ENCODE measurements at places on chromosomes 4 and X.

DNA sequence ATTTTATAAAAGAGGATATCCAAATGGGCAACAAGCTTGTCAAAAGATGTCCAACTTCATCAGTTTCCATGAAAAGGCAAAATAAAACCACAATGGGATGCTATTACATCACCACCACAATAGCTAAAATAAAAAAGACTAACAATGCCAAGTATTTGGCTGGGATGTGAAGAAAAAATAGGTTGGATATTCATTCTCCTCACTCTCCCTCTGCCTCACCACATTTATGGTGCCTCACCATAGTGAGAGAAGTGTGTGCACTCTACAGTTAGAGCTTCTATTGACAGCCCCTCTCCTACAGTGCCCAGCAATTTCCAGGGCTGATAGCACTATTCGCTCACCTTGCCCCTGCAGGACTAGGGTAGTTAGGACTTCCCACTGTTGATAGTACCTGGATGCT, 25.5 kb downstream of the VEGFC start:
- no peak for DNase-seq

- no peak for DNase-seq
These were observed 331.5 kb upstream of the EMCN start for GRCh38 chr4:100849319-100849718.

DNA sequence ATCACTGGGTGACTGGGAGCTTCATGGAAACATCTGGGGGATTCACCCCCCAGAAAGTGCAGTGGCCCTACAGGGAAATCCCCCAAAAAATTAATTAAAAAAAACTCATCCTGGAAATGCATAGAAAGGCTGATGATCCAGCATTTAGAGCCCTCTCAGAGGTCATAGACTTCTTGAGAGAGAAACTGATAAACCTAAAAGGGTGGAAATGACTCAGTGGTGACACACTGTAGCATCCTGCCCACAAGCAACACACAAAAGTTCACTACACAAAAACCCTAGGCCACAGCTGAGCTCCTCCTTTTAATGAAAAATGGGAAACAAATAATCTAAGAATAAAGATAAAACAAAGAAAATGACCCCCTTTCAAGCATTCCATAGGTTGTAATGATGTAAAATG, 911.5 kb downstream of the GLUD2 start:
- no peak for DNase-seq

- DNase-seq = no peak
These were observed 83.9 kb upstream of the CPEB2 start for GRCh38 chr4:14918336-14918735.

DNA sequence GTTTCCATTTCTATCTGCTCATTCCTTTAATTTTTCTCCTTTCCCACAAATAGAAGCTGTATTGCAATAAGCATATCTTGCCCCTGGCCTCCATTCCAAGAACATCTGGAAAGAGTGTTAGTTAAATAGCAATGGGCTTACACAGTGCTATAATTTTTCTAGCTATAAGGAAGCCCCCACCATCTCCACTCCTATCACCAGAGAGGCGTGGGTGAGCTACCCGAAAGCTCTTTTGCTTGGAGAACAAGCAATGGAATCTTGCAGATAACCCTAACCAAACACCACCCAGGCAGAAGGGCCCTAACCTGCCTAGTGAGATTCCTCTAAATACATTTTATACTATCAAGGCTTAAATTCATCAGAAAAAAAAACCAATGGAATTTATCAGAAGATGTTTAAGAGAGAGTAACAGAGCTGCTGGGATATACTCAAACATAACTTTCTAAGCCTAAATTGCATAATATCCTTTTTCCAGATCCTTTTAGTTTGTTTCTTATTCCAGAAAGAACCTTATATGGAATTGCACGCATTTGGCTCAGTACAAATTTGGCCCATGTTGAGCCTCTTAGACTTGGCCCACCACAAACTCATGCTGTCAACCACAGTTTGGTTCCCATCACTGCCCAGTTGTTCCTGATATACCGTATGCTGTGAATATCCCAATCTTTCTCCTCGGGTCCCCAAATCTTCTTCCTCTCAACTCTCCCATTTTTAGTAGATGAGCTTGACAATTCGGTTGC, 91.6 kb upstream of the PLAC1 start:
- DNase-seq = no peak

DNA sequence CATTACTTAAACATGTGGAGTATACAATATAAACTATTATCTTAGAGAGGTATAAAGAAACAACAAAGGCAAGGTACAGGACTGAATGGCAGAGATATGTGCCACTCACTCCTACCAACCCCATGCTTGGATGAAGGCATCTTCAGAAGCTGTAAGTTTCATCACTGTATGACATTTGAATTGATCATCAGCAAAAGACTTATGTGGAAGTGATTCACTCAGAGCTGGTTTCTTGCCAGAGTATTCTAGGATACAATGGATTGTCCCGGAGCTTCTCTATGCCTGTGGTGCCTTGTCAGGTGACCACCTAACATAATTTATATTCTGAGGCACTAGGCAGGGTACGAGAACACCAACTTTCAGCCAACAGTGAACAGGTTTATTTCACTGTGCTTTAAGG, 392.2 kb downstream of the PPP1R2C start:
- no peak for DNase-seq

- DNase-seq = no peak
These were observed 253.0 kb upstream of the NDST4 start for GRCh38 chr4:115366390-115366789.

DNA sequence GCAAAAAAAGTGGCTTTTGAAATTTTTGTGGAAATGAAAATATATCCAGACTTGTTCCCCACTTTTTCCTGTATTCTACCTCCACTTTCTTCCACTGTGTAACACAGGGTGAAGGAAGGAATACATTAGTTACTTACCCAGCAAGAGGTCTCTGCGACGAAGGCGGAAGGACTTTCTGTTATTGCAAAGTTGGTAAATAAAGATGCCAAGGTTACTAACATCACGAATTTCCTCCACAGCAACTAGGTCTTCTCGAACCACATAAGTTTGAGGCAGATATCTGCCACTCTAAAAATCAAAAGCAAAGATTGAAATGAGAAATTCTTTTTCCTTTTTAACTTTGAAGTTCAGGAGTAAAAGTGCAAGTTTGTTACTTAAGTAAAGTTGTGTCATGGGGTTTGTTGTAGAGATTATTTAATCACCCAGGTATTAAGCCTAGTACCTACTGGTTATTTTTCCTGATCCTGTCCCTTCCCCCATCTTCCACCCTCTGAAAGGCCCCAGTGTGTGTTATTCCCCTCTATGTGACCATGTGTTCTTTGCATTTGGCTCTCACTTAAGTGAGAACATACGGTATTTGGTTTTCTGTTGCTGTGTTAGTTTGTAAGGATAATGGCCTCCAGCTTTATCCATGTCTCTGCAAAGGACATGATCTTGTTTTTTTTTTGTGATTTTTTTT, 5.8 kb downstream of the ITM2A start:
- no peak for DNase-seq

DNA sequence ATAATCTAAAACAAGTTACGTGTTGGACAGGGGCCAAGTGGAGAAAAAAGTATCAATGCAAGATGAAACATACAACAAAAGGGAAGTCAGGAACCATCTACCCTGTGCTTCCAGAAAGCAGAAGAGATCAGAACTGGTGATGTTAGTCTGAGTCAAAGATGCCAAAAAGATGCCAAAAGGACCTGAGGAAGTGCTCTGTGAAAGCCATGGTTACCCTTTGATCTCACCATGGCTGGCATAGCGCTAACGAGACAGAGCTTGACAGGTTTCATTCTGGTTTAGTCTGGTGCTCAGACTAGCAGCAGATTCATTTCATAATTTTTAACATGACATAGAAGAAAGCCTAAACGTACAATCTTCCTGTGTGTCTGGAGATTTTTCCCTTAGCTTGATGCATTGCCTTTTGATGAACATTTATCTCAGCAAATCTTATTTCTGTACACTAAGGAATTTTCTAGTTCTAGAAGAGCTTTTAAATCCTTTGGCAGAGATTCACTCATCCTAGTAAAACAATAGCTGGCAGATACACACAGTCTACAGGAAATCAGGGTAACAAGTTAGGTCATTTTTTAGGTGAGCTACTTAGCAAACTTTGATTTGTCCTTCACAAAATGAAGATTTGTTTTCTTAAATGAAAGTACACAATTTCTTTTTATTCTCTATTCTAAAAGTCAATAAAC, 87.7 kb downstream of the COL25A1 start:
- DNase-seq = no peak

DNA sequence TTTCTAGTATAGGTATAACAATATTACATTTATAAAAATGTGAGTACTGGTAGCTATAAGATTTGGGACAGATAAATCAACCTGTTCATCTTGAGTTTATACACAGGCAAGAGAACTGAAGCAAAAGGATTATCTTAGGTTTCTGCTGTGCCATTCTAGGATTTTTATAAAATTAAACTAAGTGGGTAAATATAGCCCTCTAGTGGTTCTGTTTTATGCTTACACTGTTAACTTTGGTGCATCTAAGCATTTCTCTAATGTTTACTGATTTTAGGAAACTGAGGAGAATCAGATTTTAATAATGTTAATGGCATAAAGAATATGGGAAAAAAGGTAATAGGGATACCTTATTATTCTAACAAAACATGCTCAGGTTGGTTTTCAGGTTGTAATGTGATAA, 1.1 kb upstream of the RRH start:
- no peak for DNase-seq

- no peak for DNase-seq
These were observed 35.4 kb downstream of the CEP44 start for GRCh38 chr4:174318829-174319764.

DNA sequence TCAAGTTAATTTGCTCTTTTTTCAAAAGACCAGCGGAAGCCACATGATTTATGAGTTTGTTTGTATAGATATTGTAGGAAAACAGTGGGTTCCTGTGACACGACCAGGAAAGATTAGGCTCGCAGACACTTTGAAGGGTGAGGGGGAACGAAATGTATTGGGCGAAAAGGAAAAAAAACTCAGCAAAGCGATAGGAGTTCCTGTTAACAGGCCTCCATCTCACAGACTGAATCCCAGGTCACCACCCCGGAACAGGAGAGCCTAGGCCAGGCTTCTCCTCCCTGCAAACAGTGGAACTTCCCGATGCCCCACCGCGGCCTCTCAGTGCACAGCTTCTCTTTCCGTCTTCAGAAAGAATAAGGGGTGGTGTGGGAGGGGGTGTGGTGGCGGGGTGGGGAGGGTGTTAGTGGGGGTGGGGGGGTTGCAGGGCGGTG, 181.8 kb upstream of the GPRIN3 start:
- DNase-seq = no peak

- no peak for DNase-seq
These were observed 31.5 kb downstream of the TMEM271 start for GRCh38 chr4:544386-545105.

- no peak for DNase-seq
These were observed 152.1 kb upstream of the MED14 start for GRCh38 chrX:40887476-40887875.

- DNase-seq = no peak
These were observed 222.4 kb downstream of the SHROOM3 start for GRCh38 chr4:76657443-76657842.

DNA sequence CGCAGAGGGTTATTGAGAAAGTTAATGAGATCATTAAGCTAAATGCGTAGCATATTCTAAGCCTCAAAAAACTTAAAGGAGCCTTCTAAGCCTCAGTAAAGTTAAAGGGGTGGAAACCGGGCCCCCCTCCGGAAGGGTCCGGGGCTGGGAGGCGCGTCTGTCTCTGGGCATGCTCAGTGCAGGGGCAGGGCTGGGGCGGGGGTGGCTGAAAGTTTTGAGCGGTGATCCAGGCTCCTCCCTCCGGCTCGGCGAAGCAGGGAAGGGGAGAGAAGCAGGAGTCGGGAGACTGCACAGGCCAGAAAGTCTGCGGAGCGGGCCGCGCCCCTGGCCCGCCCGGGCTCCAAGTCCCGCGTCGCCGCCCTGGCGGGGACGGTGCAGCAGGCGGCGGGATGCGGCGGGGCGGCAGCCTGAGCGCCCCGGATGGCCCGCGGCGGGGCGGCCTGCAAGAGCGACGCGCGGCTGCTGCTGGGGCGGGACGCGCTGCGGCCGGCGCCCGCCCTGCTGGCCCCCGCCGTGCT, at the start of gene EVC:
EVC (plus strand) TSS at position 241 of the 518 bp plus-strand sequence; CDS start at position 421, 180 bp downstream.
- peak; percentile 74 for DNase-seq

DNA sequence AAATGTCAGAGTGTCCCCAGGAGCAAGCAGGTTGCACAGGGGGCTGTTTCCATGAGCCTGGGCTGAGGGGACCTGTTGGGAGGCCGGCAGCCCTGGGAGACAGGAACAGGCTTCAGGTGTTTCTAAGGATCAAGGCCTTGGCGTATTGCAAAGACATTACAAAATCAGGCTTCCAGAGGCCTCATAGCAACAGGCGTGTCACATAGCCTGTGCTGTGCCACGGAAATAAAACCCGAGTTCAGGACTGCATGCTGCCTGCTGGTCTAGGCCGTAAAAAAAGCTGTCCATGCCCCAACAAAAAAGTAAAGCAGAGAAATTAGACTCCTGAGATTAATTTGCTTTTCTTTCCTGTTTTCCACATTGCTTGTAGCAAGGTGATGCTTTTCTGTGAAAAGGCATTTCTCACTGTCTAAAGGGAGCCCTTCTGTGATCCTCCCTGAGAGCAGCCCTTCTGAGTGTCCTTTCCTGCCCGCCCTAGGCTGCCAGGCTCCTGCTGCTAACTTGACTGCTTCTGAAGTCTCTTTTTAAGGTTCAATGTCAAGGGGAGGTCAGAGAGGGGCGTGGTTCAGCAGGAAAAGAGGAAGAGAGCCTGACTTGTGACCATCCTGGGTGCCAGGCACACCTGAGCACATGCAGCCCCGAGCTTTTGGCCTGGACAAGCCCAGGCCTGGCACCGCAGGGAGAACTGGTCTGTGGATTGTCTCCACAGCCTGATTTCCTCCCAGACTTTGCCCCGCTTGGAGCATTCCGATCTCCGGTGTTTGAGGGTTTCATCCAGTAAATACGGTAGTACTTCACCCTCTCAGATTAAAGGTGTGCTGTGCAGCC, 21.3 kb downstream of the SHROOM2 start:
- DNase-seq = no peak

GRCh38 chrX:10984213-10984612, 126.9 kb upstream of the HCCS start:
- no peak for DNase-seq

DNA sequence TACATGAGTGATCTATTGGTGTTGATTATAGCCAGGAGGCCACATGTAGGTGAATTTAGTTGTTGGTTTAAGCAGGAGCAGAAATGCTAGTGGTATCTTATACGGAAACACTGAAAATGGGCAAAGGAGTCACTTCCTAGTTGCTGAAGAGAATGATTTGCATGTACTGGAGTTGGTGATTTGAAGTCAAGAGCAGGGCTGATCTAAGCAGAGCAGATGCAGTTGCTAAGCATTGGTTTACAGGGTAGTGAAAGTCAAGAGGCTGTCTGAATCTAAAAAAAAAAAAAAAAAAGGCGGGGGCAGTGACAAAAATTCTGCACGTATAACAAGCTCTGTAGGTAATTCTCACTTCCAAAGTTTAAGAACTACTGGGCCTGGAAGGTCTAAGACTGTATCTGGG, 90.4 kb upstream of the HPRT1 start:
- DNase-seq = no peak

DNA sequence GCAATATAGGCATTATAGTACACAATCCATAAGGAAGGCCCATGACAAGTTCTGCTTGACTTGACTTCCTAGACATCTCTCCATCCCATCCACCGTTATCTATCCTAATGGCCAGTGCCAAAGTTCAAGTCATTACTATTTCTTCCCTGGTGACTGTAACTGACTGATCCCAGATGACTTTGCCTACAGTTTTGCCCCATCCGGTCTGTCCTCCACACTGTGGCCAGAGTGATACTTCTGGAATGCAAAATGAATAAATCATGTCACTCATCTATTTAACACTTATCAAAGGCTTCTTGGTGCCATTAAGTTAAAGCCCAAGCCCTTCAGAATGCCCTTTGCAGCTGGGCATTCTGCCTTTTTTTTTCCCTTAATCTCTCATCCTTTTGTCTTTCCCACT, 130.8 kb downstream of the PPARGC1A start:
- DNase-seq = no peak

All from glutamatergic neuron (in vitro differentiated cells).